Sciatic nerve (tissue), 2 donors: ENCODE measurements at places on chromosomes 3 and 15. TPM values are rescaled to one million over a fixed set of nuclear protein-coding genes. Genes with fewer than 3 reads are reported as not detected.

Gene ARPIN
- total RNA-seq: 30.1 TPM

GRCh38 chr3:141330718-141331376, 37.5 kb upstream of the ZBTB38 start:
- no peak for DNase-seq

- no peak for DNase-seq
Measured at GRCh38 chr3:14890476-14890875, 56.9 kb upstream of the NR2C2 start.

Gene ZSCAN29
- total RNA-seq: 24.5 TPM

DNA sequence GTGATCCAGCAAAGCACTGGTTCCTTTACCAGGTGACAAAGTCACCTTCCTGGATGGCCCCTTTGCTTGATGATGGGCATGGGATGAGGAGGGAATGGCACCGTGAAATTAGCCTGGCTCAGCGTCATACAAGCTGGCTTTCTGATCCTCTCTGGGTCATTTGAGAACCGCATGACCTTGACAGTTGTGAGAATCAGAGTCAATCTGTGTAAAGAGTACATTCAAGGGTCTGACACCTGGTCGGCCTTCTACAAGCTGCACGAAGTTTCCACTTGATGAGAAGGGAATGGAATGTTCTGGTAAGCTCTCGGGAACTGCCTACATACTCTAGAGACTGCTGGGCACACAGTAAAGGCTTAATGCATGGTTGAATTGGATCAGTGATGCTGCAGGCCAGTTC, 319.8 kb upstream of the TLE3 start:
- DNase-seq: no peak

DNA sequence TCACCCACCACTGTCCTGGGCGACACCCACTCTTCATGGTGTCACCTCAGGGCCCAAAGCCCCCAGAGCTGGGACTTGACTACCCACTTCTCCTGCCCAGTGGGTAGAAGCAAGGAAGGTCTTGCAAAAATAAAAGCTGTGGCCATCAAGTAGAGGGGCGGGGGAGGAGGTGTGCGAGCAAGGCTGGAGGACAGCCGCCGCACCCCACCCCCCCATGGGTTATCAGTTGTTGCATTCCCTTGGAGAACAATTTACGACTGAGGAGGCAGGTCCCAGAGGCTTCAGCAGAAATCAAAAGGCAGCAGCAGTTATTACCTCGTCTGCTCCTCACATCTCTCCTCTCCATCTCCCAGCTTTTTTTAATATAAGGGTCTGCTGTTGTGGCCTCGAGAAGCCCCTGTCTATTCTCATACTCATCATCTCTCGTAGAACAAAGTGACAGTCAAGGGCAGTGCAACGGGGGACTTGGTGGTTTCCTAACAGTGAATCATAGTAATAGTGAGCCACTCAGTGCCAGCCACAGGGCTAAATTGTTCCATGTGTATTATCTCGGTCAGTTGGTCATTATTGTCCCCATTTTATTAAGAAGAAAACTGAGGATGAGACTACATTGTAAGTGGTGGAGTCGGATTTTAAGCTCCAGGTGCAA, 116.4 kb downstream of the PDCD6IP start:
- DNase-seq: no peak

DNA sequence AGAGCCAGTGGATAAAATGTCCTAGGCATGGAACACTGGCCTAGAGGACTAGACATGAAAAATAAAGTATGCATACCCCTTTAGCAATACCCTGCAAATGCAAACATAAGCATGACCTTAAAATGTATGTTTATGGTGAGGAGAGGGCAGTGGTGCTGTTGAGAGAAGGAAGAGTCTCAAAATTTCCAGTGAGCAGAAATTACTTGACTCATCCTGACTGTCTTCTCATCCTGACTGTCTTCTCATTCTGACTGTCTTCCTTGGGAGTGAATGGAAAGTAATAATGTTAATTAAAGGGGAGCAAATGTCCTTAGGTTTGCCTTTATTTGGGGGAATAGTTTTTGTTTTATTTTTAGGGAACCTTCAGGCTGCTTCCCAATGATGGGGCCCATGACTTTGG, 121.5 kb upstream of the GALNT15 start:
- DNase-seq: no peak
